MG63 (cell line): ENCODE measurements at places on chromosomes 3 and 15.
A peak's percentile ranks its signal among the peaks of the same experiment; 100 is the strongest.

DNA sequence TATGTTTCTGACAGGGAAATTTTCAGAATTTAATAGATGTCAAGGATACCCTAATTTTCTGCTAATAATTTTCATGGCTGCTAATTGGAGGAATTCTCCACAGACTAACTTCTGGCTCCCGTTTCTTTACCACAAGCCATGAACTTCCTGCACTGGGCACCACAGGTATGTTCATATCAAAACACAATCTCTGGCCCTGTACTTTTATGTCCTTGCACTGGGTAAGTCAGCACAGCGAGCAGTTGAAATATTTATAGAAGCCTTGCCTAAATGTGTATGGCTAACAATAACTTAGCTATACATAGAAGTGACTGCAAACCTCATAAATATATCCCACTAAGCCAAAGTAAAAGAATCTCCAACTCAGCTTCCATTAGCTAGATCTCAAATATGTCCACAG is 246.9 kb downstream of the ZIC1 start:
- DNase-seq = no peak

- no peak for DNase-seq
Observed at GRCh38 chr3:197331131-197331530, 32.7 kb upstream of the DLG1 start.

- DNase-seq = peak; percentile 93
Observed at GRCh38 chr3:168096210-168096652, 507 bp upstream of the GOLIM4 start.

DNA sequence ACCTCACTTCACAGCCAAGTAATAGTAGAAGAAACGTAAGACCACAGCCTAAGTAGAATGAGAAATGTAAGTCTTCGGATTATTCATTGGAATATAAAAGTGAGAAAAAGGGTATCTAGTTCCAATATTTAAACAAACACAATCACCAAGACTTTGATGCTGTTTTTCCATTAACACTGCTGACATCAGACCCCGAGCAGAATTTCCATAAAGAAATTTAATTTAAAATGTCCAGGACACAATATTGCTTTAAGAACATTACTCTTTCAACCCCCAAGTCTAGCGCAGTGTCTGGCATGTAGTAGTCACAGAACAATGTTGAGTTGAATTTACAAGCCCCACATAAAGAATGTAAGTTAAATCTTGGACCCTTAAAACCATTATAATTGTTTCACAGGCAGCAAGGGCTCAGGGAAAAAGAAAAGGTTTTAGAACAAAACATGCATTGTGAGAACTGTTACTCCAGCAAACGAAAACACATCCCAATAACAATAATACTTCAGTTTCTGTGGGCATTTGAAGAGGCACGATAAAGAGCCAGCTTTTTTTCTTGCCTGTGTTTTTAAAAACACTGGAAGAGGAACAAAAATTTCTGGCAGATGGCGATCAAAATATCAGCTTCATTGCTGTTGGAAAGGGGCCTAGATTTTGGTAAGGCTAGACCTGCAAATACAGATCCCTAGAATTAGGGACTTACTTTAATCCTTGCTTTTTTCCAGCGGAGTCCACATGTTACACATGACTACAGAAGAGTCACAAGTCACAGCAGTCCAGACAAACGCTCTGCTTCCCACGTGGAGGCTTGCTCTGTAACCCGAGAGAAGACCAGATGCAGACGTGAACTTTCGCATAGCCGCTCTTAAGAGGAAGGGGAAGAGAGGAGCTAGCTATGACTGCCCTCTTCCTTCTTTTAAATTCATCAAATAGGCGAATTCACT is 77.9 kb upstream of the IGSF10 start:
- peak; percentile 42 for DNase-seq

DNA sequence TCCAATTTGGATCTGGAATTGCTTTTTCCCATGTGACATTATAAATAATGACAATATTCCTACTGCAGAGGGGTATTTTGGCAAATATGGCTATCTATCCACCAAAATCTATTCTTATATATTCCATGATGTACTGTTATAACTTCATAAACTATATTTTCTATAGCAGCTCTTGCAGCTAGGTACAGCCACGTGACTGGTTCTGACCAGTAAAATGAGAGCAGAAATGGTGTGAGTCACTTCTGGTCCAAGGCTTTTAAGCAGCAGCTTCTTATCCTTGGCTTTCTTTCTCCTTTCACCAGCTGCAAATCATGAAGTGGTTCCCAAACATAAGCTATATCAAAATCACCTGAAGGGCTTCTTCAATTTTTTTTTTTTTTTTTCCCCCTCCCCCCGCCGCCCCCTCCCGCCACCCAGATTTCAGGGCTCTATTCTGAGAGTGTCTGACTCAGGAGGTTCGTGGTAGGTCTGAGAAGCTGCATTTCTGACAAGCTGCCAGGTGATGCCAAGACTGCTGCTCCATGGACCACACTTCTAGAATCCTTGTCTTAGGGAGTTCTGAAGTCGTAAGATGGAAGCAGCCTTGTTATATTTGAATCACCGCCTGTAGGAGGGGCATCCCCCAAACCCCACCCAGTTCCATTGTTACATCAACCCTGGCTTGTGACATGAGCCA is 357.5 kb downstream of the CHST2 start:
- no peak for DNase-seq

DNA sequence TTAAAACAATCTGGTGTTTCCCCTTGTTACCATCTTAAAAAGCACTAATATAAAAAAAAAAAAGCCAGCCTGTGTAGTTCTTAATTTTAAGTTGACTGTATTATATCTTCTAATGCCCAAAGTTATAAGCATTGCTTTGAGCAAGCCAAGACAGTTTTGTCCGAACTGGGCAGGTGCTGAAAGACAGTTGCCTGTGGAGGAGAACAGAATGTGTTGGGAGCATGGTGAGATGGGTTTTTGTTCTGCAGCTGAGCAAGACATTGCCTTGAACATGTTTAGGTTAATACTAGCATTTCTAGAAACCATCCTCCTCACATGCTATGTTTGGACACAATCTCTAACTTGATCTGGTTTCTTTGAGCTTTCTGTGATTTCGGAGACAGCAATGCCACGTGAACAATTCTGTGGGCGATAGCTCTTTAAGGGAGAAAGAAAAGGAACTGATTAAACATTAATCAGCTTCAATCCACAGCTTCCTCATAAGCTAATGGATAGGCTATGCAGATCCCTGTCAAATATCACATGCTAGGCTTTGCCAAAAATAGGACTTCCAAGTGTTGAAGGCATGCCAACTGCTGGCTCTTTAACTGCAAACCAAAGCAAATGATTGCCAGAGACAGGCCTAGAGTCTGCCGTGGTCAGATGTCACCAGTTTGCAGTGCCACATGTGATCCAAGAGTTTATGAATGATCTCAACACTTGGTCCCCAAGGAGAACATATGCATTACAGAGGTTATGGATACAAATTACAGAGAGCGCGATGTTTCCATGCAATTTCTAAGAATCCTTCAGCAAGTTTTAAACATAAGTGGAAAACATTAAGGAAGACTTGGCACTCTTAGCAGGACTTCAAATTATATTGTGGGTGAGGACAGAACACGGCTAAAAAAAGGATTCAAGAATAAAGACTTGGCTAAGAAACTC is 428.1 kb downstream of the ROBO2 start:
- DNase-seq = peak; percentile 43

- no peak for DNase-seq
Observed at GRCh38 chr3:187920913-187921312, 175.6 kb upstream of the BCL6 start.

GRCh38 chr15:95733931-95734330 is 596.6 kb upstream of the NR2F2 start:
- no peak for DNase-seq

DNA sequence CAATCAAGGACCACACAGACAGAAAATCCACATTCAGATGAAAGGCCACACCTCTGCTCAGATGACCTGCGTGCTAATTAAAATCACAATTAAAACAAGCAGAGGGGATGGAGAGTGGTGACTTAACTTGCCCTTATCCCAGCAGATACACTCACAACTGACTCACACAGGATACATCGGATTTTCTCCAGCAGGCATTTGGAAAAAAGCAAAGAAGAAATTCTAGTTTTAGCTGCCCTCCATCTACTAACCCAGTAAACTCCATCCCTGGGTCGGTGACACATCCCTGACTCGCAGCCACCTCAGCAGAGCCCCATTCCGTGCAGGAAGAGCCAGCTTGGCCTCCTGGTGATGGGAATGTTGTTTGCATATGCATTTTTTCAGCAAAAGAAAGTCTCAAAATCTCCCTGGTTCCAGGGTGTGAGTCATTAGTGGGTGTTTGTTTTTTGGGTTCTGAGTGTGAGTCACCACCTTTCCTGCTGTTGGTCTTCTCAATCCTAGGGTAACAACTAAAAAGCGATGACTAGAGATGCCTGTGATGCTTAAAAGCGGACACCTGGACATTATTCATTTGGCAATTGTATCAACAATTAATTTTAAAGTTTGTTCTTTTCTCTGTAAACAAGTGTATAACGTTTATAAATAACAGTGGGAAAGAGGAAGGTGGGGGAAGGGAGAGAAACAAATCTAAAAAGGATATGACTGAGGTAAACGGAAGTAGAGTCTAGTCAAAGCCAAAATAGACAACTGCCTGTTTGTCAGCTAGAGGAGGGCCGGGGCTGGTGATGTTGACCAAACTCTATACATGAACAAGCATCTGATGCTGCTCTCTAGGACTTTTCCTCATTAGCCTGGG is 49.8 kb upstream of the SLC4A7 start:
- DNase-seq = peak; percentile 96

DNA sequence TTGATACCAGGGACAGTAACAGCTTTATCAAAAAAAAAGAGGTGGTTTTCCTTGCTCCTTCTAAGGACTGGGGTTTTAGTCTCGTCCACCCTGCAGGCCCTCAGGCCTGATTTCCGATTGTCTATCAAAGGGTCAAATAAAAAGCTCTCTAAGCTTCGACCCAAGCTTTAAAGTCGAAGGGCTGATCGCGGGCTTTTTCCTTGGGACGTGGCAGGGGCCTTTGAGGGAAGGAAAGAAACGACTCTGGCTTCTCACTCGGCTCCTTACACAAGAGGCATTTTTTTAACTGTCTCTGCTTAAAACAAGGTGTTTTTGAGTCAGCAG is 354 bp upstream of the KLHL24 start:
- DNase-seq = no peak

DNA sequence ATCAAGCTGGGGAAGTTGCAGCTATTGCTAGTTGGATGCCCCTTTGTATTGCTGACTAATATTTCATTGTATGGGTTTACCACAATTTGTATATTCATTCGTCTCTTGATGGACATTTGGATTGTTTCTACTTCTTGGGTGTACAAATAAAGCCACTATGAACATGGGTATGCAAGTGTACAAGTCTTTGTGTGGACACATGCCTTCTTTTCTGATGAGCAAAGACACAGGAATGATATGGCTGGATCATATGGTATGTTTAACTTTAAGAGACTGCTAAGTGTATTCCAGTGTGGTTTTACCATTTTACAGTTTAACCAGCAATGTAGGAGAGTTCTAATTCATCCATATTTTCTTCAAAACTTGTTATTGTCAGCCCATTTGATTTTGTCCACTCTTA is 32.2 kb downstream of the NECTIN3 start:
- DNase-seq = no peak

DNA sequence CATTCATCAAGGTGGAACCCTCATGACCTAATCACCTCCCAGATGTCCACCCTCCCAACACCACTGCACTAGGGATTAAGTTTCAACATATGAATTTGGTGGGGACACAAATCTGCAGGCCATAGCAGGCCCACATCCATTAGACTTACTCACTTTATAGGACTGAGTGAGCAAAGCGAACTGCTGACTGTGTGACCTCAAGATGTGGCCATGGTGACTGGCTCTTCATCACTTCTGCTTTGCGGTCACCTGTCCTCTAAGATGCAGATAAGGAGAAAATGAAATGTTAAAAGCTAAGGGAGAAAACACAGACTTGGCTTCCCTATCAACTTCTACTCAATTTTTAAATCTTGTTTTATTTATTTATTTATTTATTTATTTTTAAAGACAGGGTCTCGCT is 14.5 kb upstream of the DCP1A start:
- no peak for DNase-seq

GRCh38 chr3:144852999-144853398 is 881.4 kb downstream of the DIPK2A start:
- no peak for DNase-seq

DNA sequence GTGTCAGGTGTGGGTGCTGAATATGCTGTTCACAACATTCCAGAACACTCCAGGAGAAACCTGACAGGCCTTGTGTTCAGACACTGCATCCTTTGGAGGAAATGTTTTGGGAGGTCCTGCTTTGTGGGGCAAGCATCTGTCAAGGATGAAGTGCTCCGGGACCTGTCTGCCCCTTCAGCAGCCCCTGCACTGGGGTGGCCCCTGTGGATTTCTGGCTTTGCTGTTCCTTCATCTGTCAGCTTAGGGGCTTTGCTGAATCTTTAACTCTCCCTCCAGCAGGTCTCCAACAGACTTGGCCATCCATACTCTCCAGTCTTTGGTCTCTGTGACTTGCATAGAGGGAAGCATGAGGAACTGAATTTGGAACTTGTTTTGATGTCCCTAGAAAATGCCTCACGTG is 3.1 kb downstream of the PRR23E start:
- DNase-seq = no peak

DNA sequence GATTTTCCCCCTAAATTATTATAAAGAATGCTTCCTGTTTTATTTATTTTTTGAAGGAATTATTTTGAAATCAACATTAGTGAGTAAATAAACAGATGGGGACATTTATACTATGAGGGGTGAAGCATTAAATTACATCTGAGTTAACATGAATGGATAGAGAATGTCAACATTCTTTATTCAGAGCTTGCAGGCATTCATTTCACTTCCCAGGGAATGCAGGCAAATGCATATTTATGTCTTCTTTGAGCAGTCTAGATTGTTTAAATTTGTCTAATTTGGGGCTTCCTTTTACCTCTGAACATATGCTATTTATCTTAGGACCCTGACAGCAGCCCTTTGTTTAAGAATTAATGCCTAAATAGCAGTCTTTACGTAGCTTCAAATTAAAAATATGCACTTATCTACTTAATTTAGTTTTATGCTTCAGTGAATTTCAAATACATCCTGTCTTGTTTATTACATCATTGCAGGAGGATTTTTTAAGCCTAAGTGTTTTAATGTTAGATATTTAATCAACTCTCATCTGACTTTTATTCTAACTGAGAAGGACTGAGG is 630.5 kb upstream of the LMCD1 start:
- no peak for DNase-seq

- peak; percentile 42 for DNase-seq
Observed at GRCh38 chr15:63094495-63094931, 27.1 kb upstream of the LACTB start.

DNA sequence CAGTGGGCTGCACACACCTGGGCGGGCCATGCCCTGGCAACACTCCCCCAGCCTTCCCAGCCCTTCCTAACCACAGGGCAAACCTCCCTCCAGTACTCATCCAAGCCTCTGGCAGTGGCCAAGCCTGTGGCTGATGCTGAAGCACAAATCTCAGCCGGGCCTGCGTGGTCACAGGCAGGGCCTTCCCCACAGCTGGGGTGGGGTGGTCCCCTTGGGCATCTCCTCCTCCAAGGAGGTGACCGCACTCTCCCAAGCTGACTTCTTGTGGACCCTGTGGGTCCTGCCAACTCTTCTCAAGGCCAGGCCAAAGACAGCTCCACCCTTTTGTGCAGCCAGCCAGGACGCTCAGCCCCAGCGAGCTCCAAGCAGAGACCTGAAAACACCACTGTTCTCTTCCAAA is 21.4 kb downstream of the GRAMD2A start:
- DNase-seq = no peak
